ENCODE measurements at places on chromosomes 6 and 20.

DNA sequence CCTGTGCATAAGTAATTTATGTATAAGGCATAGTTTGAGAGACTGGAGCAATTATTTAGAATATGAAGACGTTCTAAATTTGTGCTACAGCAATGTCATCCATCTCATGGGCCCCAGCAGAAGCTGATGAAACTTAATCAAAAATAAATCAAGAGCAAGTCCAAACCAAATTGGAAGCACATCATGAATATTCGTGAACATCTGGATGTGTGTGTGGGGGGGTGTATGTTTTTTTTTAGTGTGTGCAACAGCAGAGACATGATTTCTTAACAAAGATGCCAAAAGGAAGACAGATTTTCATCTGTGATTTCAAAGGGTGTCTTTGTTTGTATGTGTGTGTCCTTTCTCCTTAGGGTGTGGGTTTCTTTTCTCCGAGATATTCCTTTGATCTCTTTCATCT lies 58.9 kb downstream of the SASH1 start:
- DNase-seq, result no peak

GRCh38 chr6:170450916-170451761 lies 102.0 kb downstream of the PSMB1 start:
- no peak for DNase-seq

- peak; percentile 80 for DNase-seq
These were observed 20.9 kb upstream of the SHLD1 start for GRCh38 chr20:5729348-5729747.

DNA sequence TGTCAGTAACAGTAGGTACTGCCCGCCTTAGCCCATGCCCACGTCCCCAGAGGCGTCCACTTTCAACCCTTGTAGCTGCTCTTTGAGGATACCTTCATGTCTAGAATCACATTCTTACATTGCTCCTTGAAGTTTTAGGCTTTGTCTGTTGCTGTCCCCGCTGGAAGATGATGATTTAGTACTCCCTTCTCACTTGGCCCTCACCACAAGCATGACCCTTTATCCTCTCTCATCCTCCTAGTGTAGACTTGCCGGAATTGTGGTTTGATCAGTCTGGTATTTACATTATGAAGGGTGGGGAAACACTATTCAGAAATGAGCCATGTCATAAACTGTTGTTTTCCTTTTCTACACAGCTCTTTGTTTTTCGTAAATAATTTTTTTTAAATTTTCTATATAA lies 87.4 kb downstream of the ARID1B start:
- peak; percentile 71 for DNase-seq

DNA sequence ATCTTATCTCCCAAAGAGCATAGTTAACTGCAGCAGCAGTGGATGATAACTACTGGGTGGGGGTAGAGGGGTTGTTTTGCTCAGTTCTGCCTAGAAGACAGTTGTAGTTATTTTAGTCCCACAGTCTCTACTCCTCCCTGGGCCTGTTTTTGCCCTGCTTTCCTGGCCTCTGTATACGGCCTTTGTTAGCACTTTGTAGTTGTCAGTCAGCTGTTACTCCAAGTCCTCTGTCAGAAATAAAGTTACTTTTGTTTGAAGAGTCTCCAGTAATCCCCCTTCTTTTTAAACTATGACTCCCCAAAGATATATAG lies 113.9 kb downstream of the SLC16A10 start:
- DNase-seq, result no peak

All from mesenchymal stem cell (in vitro differentiated cells and primary cell).